ENCODE measurements at places on chromosomes 12 and 14. TPM values are rescaled to one million over a fixed set of nuclear protein-coding genes. Genes with fewer than 3 reads are reported as not detected.
A peak's percentile ranks its signal among the peaks of the same experiment; 100 is the strongest.

Gene FAM234B
- total RNA-seq, result 13.2 TPM

Gene TMPRSS12
- 8.9 TPM for total RNA-seq

Gene KIAA0586
- 62.0 TPM for total RNA-seq

Gene OR4E2
- 0.19 TPM for total RNA-seq

Gene PLEKHD1
- total RNA-seq, result 1.1 TPM

Gene RASAL1
- 20.1 TPM for total RNA-seq

- DNase-seq, result no peak
These were observed 34.5 kb downstream of the PRKCH start for GRCh38 chr14:61355892-61356325.

GRCh38 chr12:52454411-52455201 is 2.7 kb upstream of the KRT6B start:
- DNase-seq, result no peak

DNA sequence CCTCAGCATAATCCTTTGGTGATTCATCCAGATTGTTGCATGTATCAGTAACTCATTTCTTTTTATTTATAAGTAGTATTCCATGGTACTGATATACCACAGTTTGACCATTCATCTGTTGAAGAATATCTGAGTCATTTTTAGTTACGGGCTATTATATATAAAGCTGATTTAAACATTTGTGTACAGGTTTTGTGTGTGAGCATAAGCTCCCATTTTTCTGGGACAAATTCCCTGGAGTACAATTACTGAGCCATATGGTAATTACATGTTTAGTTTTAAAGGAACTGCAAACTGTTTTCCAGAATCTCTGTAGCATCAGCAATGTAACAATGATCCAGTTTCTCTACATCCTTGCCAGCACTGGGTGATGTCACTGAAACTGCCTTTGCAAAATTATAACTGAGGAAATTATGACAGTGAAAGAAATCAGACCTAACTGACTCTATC is 236.2 kb upstream of the KRR1 start:
- DNase-seq, result no peak

DNA sequence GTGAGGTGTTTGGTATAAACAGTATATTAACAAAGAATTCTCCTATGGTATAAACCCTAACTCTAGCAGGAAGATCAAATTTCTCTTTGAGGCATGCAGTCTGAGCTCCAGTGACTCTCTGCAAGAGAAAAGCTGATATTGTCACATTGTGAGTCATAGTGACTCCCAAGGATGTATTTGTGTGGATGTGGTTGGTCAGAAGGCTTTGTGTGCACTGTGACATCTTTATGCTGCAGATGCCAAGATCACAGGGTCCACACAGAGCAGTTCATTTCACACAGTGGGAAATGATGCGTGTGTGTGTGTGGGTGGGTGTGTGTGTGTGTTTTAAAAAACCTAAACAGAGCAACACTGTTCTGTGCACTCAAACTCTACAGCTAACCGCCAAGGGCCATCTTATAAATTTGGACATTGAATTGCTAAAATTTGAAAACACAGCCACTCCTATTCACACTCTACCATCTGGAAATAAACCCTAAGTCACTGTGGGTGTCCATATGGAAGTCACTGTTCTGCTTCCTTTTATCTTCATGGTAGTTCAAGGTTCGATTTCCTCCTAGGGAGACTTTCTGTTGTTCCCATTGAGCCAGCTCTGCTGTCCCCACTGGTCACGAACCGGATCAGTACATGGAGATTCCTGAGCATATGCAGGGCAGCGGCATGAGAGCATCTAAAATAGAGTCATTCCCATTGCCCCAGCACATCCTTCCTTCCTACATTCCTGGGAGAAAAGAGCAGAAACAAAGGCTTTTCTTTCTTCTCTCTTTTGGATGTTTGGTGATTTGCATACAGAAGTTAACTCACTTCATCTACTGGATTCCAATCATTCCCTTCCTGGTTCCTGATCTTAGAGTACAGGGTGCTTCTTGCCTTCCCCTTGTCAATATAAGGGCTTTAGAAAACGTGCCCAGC is 727.6 kb downstream of the DIO2 start:
- no peak for DNase-seq

- DNase-seq, result no peak
These were observed 57.9 kb downstream of the ZFYVE21 start for GRCh38 chr14:103773521-103773920.

GRCh38 chr14:69997849-69998248 is 118.6 kb downstream of the SMOC1 start:
- no peak for DNase-seq

DNA sequence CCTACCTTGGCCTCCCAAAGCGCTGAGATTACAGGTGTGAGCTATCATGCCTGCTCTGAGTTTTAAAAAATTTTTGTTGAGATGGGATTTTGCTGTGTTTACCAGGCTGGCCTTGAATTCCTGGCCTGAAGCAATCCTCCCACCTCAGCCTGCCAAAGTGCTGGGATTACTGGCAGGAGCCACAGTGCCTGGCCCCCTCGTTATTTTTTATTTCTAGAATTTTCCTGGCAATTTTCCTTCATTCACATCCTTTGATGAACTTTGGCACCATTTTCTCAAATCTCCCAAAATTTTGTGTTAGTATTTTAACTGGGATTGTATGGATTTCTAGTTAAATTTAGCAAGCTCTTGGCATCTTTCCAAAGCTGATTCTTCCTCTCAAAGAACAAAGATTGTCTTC is 24.6 kb upstream of the SCARB1 start:
- peak; percentile 66 for DNase-seq

- DNase-seq, result no peak
These were observed 98.7 kb downstream of the BBS10 start for GRCh38 chr12:76249501-76249900.

DNA sequence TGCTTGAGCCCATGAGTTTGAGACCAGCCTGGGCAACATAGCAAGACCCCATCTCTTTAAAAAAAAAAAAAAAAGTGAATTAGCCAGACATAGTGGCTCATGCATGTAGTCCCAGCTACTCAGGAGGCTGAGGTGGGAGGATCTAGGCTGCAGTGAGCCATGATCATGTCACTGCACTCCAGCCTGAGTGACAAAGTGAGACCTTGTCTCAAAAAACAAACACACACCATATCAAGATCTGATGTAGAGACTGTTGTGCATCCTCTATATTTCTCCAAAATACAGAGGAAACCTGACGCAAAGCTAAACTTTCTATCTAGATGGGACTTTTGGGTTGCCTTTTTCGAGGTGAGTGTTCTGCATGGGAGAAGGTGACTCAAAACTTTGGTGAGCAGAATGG is 77.4 kb upstream of the SLC8A3 start:
- DNase-seq, result no peak

Measured in testis (tissue), 5 donors.